ENCODE measurements at places on chromosomes 1 and 21. TPM values are rescaled to one million over a fixed set of nuclear protein-coding genes. Genes with fewer than 3 reads are reported as not detected.

CFAP126 gene
- not detected for total RNA-seq

PGLYRP3 gene
- total RNA-seq: not detected

EDARADD gene
- total RNA-seq: 0.27 TPM

KCNJ9 gene
- total RNA-seq: not detected

CLIC4 gene
- total RNA-seq: 685 TPM

AUNIP gene
- not detected for total RNA-seq

ATF6 gene
- 29.7 TPM for total RNA-seq
